Myocyte (in vitro differentiated cells): ENCODE measurements at places on chromosomes 7 and 10. TPM values are rescaled to one million over a fixed set of nuclear protein-coding genes. Genes with fewer than 3 reads are reported as not detected.

The VAX1 gene
- total RNA-seq: not detected in 2 replicates

The TBC1D12 gene
- total RNA-seq: 16.2 and 17.2 TPM in 2 replicates

The DPY19L1 gene
- 35.7 and 47.7 TPM in 2 replicates for total RNA-seq

The SPAG6 gene
- not detected in 2 replicates for total RNA-seq

The DDX50 gene
- total RNA-seq: 36.7 and 48.0 TPM in 2 replicates

The TLX1 gene
- not detected in 2 replicates for total RNA-seq

The SEMA3D gene
- 0.36 and 0.62 TPM in 2 replicates for total RNA-seq

The TMEM120A gene
- 110 and 115 TPM in 2 replicates for total RNA-seq

The MRC1 gene
- total RNA-seq: 0.05 TPM in 2 replicates

The UPK3B gene
- total RNA-seq: 0.24 and 0.68 TPM in 2 replicates

The SEMA4G gene
- total RNA-seq: 0.72 and 2.5 TPM in 2 replicates

The RELN gene
- 0.05 and 0.13 TPM in 2 replicates for total RNA-seq

The SLC16A12 gene
- 0.16 and 0.24 TPM in 2 replicates for total RNA-seq
